ENCODE measurements at places on chromosomes 5 and 9.

- DNase-seq = no peak
Observed at GRCh38 chr5:87195104-87195591, 72.5 kb upstream of the RASA1 start.

DNA sequence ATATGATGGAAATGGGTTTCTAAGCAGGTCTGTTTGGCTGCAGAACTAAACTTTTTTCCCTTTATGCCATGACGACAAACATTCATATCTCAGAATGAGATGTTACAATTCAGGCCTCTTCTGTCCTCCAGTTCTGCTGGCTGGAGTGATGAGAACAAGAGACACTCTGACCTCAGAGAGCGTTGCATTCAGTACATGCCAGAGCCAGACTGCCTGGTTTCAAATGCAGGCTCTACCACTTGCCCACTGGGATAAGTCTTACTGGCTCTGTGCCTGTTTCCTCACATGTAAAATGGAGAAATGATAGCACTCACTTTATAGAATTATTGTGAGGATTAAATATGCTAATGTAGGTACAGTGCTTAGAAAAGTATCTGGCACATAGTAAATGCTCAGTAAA lies 24.8 kb upstream of the TOMM5 start:
- no peak for DNase-seq

DNA sequence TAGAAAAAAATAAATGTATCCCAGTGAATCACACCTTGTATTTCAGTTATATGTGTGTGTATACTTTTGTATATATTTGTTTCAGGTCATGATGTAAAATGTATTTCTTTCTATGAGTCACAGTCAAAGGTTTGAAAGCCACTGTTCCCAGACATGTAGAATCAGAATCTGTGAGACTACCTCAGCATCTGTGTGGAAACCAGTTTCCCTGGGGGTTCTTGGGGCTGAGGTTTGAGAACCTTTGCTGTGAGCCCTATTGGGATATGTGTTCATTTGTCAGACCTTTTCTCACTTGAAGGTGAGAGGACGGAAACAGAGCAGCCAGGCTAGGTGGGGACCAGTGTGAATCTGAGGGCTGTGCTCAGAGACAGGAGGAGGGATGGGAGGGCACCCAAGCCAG lies 78.7 kb upstream of the SAP30L start:
- DNase-seq = no peak

DNA sequence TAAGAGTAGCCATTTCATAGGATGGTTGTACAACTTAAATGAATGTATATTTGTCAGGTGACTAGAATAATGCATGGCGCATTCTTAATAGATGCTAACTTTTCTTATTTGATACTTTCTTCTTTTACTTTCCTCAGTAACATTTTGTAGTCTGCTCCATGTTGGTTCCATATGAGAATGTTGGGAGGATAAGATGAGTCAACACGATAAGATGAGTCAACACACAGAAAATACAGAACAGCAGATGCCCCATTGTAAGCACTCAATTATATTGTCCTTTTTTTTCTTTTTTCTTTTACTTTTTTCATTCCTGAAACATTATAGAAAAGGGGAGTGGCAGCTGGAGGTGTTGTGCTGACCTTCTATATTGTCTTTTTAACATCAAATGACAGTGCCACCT lies 92.3 kb upstream of the SPATA31C2 start:
- DNase-seq = no peak

DNA sequence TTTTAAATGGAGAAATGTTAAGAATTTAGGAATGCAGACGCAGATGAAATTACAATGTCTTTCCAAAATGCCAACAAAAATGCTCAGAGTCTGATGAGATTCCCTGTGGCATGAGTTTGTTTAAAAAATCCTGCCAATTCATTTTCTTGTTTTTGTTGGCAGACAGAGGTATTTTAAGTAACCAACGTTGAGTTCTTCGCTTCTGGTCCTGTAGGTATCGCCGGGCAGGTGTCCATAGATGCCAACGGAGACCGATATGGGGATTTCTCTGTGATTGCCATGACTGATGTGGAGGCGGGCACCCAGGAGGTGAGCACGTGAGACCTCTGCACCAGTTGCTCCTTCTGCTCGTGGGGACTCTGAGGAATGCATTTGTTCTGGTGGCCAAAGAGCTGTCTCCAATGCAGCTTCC lies 69.4 kb downstream of the NPR3 start:
- DNase-seq = no peak

- no peak for DNase-seq
Observed at GRCh38 chr5:74664551-74664950, 20.5 kb upstream of the HEXB start.

DNA sequence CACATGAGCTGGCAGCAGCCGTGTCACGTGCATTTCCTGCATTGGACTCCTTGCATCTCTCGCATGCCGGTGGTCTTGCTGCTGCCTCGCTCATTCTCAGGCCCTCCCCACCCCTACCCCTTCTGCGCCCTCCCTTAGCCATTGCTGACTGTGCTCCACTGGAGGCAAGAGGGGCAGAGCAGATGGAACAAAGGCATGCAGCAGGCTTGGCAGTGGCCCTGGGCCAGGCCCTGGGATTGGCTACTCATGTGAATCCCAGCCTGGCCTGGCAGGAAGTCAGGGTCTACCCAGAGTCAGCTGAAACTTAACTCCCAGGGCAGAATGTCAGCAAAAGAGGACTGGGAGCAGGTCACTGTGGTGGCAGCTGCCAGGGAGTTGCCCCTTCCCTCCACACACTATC lies 62.3 kb downstream of the TSTD2 start:
- DNase-seq = no peak

DNA sequence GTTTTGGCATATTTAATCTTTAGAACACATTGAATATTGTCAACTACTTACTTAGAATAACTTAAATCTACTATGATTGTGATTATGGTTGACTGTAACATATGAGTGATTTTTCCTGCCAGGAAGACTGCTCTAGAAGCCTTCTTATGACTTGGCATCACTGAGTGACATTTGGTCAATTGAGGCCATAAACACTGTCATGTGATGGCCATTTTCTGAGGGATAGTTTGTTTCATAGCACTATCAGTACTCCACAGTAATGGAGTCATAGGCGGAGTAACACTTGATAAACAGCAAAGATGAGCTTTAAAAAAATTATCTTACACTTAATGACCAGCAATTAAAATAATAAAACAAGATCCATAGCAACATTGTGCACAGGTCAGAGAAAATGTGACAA lies 31.0 kb downstream of the C9orf40 start:
- DNase-seq = no peak

GRCh38 chr5:58958701-58959100 lies 375.8 kb downstream of the RAB3C start:
- no peak for DNase-seq

DNA sequence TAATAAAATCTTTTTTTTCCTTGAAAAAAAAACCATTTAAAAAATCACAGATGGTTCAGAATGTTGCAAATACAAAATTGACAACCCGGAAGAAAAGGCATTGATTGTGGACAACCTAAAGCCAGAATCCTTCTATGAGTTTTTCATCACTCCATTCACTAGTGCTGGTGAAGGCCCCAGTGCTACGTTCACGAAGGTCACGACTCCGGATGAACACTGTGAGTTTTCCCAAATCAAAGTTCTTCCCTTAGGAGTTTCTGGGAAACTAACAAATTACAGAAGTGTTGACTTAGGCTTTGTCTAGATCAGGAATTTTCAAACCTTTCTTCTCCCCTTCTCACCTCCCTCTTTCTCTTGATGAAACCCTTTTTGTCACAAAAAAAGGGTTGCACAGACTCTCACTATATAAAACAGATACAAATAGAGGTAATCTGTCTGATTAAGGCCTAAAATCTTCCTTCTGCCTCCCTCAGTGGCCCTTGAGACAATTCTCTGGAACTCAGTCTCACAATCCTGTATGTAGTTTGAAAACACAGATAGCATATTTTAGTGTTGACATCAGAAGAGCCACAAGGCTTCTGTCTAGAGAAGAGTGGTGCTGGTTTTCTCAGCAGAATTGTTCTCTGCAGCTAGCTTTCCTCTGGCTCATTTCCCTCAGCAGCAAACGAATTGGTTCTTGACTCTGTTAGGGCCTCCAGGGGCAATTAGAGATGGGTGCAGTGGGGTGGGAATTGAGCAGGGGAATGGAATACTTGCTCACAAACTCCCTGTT lies 79.5 kb downstream of the OSMR start:
- DNase-seq = no peak

DNA sequence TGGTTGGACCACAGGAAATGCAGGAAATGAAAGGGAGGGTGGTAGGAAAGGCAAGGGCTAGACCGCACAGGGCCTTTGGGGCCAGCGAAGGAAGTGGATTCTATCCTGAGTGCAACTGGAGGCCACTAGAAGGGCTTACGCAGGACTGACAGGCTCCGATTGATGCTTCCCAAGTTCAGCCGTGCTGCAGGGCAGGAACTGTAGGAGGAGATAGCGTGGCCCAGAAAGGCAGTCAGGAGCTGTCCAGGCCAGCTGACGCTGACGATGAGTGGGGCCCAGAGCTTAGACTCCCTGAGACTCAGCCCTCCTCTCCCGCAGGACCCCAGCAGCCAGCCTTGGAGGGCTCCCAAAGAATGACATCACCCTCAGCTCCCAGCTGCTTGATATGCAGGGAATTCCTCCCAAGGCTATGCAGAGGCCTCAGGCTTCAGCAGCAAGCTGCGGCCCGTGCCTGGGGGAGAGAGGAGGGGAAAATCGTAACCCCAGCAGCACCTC lies 48.8 kb downstream of the KCNIP1 start:
- no peak for DNase-seq

GRCh38 chr5:121158451-121158850 lies 693.2 kb upstream of the FTMT start:
- no peak for DNase-seq

Measured in stimulated activated CD4-positive, alpha-beta T cell treated with anti-CD3 and anti-CD28 coated beads, Interleukin-1b, Interleukin-23, amount 100 ng/mL, for 1 hour (primary cell).